ENCODE measurements at places on chromosomes 7 and 10.

GRCh38 chr7:92489634-92490033 is 11.9 kb upstream of the ERVW-1 start:
- no peaks in the 10 kb centered on the region for H3K4me1 ChIP-seq
- H3K27ac ChIP-seq: no peak overlapping the region
- peaks cover 8% of the 10 kb centered on the region for H3K36me3 ChIP-seq
- no peak overlapping the region for H3K4me3 ChIP-seq

DNA sequence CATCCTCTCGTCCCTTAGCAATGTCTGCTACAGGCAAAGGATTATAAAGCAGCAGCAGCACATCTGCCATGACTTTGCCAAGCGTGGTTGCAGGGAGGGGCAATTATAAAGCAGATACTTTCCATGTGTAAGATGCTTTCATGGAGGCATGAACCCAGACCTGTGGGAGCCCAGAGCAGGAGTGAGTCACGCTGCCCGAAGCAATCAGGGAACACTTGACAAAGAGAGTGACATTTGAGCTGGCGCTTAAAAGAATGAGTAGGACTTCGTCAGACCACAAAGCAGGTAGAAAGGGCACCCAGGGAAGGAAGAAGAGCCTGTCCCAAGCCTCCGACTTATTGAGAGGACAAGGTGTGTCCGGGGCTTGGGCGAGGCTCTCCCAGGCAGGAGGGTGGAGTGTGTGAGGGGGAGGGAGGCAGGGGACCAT is 147.2 kb downstream of the MYOF start:
- H3K27ac ChIP-seq: peak overlapping the region; percentile 3
- H3K36me3 ChIP-seq: peaks cover 25% of the 10 kb centered on the region
- no peak overlapping the region for H3K4me3 ChIP-seq
- DNase-seq: peak; percentile 97
- H3K27me3 ChIP-seq: no peaks in the 10 kb centered on the region

DNA sequence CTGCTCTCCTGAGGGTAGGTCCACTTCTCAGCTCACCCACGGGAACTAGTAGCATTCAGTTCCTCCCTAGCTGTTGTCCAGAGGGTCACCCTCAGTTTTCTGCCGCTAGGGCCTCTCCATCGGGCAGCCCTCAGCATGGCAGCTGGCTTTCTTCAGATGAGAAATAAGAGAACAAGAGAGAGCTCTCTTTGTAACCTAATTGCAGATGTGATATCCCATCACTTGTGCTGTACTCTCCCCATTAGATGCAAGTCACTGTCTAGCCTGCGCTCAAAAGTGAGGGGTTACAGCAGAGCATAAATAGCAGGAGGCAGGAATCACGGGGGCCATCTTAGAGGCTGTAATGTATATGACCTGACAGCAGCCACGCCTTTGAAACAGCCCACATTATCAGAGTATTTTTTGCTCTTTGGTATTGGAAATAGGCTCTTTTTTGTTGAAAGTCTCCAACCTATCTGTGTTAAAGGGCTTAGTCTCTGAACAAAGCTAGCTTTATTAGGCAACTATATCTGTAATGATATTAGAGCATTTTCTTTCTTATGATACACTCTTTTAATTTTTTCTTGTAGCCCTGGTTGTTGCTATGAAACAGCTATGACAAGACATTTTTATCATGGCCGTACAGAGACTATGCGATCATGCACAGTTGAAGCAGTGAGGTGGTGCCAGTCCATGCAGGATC is 45.7 kb downstream of the CROT start:
- H3K4me1 ChIP-seq: no peaks in the 10 kb centered on the region
- H3K27me3 ChIP-seq: no peaks in the 10 kb centered on the region
- no peak overlapping the region for H3K4me3 ChIP-seq
- no peaks in the 10 kb centered on the region for H3K36me3 ChIP-seq

- peak; percentile 99 for DNase-seq
- peaks cover 18% of the 10 kb centered on the region for H3K36me3 ChIP-seq
- no peaks in the 10 kb centered on the region for H3K4me1 ChIP-seq
- H3K4me3 ChIP-seq: no peak overlapping the region
- no peak overlapping the region for H3K27ac ChIP-seq
Observed at GRCh38 chr10:30447125-30447799, 13.3 kb downstream of the MAP3K8 start.

All from trophoblast cell (in vitro differentiated cells and primary cell).